Thoracic aorta (tissue), 2 donors: ENCODE measurements at places on chromosomes 11 and 22. TPM values are rescaled to one million over a fixed set of nuclear protein-coding genes. Genes with fewer than 3 reads are reported as not detected.

DNA sequence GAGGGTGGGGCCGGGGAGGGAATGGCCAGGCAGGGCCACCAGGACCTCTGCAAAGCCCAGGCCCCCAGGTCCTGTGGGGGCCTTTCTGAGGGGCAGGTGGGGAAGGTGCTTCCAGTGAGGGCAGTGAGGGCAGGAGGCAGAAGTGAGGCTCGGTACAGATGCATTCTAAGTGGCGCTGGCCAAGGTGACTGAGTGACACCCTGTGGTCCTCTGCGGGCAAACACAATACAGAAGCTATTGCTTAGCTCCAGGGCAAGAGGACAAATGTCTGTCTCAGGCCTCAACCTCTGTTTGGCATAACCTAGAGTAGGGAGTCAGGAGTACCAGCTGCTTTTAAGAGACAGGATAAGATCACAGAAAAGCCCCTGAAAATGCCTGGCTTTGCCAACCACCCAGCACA, 31.3 kb downstream of the B3GAT1 start:
- no peak for DNase-seq

GRCh38 chr22:23226497-23226850, 46.2 kb downstream of the BCR start:
- no peak for DNase-seq

The ART1 gene
- total RNA-seq, result not detected

GRCh38 chr11:69361466-69361865, 67.5 kb downstream of the MYEOV start:
- no peak for DNase-seq

DNA sequence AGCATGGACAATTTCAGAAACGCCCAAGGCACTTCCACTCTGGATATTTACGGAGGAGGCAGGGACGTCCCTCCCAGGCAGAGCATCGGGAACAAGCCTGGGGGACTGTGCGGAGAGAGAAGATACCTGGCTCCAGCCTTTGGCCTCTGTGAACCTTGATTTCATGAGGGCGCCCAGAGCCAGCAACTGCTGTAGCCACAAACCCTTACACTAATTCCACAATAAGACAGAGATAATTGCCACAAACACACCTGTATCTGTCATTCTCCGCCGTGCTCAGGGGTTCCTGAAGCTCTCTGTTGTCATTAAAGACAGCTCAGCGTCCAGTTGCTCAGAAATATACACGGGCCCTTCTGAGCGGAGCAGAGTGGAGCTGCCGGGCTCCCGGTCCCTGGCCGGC, 1292.1 kb downstream of the TBC1D22A start:
- DNase-seq, result no peak

The PDGFB gene
- total RNA-seq, result 12.6 TPM

The TREH gene
- total RNA-seq, result not detected

GRCh38 chr11:15871904-15872626, 484.3 kb downstream of the SOX6 start:
- DNase-seq, result no peak

The NAALADL1 gene
- 47.1 TPM for total RNA-seq

The CCDC85B gene
- 75.8 TPM for total RNA-seq

DNA sequence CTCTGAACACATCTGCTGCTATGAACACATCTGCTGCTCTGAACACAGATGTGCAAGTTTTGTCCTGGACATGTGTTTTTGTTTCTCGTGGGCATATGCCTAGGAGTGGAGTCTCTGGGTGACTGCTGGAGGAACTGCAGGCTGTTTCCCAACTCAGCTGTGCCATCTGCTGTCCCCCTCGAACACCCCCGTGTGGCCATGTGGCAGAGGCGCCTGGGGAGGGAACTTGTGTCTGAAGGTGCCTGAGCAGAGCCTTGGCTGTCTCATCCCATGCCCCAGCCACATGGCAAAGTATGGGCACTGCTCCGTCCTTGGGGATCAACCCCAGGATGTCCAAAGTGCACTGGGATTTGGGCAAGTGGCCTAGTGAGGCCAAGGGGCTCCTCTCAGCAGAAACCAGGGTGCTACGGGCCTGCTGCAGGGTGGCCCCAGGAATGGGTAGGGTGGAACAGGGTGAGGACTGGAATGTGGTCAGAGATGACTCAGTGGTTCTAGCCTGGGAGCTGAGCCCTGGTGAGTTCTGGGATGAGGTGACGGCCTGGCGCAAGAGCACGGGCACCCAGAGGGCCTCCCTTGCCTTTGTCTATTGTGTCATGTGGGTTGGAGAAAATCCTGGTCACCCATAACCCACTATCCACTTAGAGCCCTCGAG, 14.7 kb downstream of the GATD1 start:
- DNase-seq, result no peak

GRCh38 chr22:29385748-29386147, 2.6 kb downstream of the AP1B1 start:
- DNase-seq, result no peak
